ENCODE measurements at places on chromosomes 4 and X. TPM values are rescaled to one million over a fixed set of nuclear protein-coding genes. Genes with fewer than 3 reads are reported as not detected.

- DNase-seq, result no peak
Observed at GRCh38 chr4:62194342-62194741, 994.2 kb downstream of the ADGRL3 start.

Gene CCDC149
- total RNA-seq, result 13.3 TPM

Gene BOD1L1
- 38.7 TPM for total RNA-seq

GRCh38 chr4:63169836-63170235, 1239.4 kb downstream of the TECRL start:
- DNase-seq, result no peak

GRCh38 chrX:54891573-54891972, 29.1 kb upstream of the TRO start:
- peak; percentile 56 for DNase-seq

- DNase-seq, result no peak
Observed at GRCh38 chr4:68883870-68884269, 67.7 kb downstream of the UGT2A3 start.

GRCh38 chr4:94400191-94400590, 51.6 kb upstream of the PDLIM5 start:
- no peak for DNase-seq

DNA sequence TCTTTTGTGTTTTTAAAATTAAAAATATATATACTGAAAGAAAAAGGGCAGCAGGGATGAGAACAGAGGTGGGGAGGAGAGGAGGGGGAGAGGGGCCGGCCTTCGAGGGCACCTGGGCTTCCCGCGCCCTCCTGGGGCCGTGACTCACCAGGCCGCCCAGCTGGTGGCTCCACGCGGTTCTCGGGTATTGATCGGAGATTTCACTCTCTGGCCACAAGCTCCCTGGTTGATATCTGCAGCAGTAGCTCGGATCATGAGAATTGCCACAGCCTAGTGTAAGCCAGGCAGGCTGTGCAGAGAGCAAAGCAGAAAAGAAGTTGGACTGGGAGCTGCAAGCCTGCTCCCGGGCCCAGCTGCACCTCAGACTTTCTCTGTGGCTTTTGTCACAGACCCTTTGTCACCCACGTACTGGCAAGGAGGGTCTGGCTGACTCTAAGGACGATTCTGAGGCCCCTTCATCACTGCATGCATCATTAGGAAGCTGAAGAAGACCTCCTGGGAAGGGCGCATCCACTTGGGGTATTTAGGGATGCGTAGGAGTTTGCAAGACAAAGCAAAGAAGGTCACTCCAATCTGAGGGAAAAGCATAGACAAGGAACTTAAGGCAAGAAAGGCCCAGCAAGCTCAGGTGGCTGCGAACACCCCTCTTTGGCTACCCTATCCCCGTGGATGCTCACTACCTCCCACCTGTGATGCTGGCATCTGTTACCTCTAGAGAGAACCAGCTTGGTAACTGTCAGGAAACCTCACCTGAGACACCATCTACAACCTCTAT, 71.7 kb downstream of the CPZ start:
- DNase-seq, result no peak

- no peak for DNase-seq
Observed at GRCh38 chr4:5973486-5974220, 44.6 kb downstream of the C4orf50 start.

Gene EDNRA
- total RNA-seq, result 0.19 TPM

DNA sequence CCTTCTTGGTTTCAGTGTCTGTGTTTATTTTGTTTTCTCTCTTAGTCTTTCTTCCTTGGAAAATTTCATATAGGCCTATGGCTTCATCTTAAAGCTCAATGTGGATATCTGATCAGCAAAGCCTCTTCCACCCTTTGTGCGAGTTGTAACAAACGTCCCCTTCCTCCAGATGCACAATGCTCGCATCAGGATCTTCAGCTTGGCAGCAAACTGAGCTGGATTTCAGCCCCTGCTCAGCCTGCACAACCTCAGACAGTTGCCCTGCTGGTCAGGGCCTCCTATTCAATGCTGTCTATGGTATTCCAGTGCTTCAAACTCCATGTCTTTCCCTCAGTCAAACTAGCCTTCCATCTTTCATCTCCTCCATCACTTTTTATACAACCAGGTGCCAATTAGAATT, 309.4 kb downstream of the ARHGAP24 start:
- no peak for DNase-seq

Gene DCX
- not detected for total RNA-seq

GRCh38 chrX:41518841-41519220, 71.7 kb downstream of the NYX start:
- DNase-seq, result no peak

GRCh38 chr4:78652282-78652876, 100.8 kb downstream of the ANXA3 start:
- DNase-seq, result peak; percentile 92

- no peak for DNase-seq
Observed at GRCh38 chr4:124173912-124174311, 538.6 kb downstream of the ANKRD50 start.

DNA sequence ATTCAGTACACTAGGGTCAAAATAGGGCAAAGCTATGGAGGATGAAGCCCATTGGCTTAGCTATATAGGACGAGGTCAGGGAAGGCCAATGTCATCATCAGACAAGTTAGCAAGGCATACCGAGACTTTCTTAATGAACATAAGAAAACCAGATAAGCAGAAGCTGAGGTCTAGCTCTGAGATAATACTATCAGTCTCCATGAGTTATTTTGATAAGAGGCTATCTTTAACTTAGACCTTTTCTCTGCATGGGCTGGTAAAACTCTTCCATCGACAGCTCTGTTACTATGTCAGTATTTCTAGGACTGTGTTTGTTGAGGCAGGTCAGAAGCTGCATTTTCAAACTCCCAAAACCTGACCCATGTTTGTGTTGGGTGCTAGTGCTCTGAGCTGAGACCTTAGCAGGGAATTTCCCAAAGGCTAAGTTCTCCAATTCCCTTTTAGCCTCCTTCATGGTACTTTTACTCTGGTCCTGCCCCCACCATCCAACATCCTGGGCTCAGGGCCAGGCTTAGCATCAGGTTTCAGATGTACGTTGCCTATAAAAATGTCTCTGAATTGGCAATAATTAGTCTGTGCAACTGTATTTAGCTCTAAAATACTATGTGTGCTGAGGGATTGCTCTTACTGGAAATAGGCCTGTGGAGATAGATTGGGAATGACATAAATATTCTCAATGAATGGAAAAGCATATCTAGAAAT, 29.3 kb upstream of the LRAT start:
- DNase-seq, result no peak

DNA sequence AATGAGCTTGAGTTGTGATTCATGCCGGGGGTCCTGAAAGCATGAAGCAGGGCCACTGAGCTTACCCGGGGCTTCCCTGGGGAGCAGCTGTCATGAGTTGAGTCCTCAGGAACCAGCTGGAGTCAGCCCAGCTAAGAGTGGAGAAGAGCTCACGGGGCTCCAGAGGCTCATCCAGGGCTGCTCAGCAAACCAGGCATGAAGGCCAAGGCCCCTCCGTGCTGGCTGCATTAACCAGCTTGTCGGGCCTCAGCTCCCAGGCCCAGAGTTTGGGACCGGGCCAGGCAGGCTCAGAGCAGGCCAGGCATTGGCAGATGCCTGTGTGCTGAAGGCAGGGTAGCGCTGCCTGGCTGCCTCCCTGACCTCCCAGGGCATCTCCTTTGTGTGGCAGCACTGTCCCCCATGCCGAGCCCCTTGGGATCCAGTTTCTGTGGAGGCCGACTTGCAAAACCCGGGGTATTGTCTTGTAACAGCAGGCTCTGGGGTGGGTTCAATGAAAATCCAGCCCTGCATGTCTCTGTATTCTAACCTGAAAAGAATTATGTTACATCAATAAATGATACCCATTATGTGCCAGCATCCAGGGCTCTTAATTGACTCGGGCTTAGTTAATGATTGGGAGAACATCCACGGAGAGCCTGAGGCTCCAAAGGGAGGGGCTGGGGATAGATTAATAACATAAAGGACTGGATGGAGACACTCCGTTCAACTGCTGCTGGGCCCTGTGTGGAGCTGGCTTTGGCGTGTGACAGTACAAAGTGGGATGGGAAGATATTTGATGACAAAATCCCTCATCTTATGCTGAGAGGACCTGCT, 68.0 kb upstream of the MSX1 start:
- no peak for DNase-seq

- DNase-seq, result no peak
Observed at GRCh38 chr4:158010361-158010760, 162.5 kb downstream of the GASK1B start.

- DNase-seq, result no peak
Observed at GRCh38 chr4:61520166-61520565, 320.0 kb downstream of the ADGRL3 start.

DNA sequence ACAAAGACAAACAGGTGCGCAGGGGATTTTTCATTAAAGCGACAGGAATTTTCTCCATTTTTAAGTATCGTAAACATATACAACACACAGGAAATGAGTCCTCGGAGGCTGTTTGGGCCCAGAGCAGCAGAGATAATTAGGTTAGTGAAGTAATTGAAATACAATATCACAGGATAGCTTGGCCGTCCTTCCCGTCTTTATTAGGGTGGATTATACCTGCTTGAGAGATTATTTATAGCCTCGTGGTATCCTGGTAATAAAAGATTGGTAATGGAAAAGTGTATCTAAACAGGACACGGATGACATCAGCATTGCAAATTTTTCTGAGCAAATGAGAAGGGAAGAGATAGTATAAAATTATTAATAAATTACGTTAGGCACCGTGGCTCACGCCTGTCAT, 68.2 kb downstream of the CRLF2 start:
- DNase-seq, result no peak

Gene HMGN5
- 2.1 TPM for total RNA-seq

GRCh38 chrX:101659601-101660063, at the start of gene ARMCX2:
TSS of gene ARMCX2 (minus strand) at chrX:101659850. CDS start at chrX:101657588, 2,262 bp downstream.
- peak; percentile 57 for DNase-seq

All from dermis blood vessel endothelial cell (primary cell).